ENCODE measurements at places on chromosomes 11 and 22.

GRCh38 chr11:130131961-130132850 lies 27.4 kb upstream of the ST14 start:
- DNase-seq: no peak

DNA sequence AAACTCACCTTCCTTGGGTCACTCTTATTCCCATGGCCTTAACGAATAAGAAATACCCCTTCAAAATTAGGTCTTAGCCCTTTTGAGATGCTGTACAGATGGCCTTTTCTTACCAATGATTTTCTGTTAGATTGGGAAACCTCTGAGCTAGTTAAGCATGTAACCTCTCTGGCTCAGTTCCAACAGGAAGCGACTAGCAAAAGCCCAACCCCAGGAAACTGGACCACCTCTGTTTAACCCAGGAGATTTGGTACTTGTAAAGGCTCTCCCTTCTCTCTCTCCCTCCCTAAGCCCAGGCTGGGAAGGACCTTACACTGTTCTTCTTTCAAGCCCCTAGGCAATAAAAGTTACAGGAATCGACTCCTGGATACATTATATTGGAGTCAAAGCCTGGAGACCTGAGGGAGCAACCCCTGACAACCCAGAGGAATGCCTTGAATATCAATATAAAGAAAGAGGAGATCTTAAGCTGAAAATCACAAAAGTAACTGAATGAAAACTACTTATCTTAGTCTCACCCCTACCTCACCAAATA lies 11.7 kb downstream of the APIP start:
- no peak for DNase-seq

DNA sequence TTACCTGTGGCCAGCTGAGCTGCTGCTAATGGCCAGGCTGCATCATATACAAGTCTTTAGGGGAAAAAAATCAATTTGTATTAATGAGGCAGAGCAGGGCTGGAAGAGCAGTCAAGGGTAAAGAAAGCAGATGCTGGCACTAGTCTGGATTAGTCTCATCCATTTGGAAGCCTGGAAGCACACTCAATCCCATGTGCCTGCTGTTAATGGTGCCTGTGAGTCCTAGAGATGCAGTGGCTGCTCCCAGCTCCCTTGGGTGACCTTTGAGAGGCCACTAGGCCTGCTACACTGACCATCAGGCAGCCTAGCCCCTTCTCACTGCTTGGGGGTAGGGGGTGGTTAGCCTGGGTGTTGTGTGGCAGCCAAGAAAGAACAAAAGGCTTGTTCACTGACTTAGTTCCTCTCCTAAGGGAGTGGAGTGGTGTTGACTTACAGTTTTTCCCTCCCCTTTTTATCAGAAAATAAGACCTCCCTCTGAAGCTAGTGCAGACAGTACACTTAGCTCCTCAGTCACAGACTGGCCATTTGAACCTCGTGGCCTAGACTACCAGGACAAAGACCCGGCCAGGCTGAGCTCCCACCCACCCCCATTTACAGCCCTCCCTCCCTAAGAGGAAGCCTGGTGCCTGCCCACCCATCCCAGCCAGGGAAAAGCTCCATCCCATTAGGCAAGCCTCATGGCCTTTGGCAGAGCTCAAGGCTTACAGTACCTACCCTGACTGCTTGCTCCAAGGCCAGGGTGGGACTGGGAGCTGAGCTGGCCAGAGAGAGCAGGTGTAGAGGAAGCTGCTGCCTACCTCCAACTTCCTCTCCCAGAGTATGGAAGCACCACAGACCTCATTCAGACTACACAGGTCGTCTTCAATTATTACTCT lies 7.8 kb downstream of the PIK3IP1 start:
- DNase-seq: no peak

GRCh38 chr22:46251816-46252380 lies 1.8 kb upstream of the CDPF1 start:
- DNase-seq: no peak

DNA sequence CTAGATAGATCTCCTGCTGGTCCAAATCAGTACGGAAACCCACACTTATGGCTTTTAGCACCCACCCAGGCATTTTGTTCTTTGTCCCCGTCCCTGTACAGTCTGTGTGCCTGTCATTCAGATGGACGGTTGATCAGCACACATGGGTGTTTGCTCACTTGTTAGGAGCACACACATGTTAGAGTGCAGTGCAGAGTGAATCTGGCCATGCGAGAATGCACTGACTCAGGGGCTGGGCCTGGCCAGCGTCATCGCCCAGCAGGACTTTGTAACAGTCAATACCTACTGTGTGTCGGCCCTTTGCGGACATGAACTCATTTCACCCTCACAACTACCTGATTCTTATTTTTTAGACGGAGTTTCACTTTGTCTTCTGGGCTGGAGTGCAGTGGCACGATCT lies 3.4 kb downstream of the RPS6KA4 start:
- DNase-seq: no peak

DNA sequence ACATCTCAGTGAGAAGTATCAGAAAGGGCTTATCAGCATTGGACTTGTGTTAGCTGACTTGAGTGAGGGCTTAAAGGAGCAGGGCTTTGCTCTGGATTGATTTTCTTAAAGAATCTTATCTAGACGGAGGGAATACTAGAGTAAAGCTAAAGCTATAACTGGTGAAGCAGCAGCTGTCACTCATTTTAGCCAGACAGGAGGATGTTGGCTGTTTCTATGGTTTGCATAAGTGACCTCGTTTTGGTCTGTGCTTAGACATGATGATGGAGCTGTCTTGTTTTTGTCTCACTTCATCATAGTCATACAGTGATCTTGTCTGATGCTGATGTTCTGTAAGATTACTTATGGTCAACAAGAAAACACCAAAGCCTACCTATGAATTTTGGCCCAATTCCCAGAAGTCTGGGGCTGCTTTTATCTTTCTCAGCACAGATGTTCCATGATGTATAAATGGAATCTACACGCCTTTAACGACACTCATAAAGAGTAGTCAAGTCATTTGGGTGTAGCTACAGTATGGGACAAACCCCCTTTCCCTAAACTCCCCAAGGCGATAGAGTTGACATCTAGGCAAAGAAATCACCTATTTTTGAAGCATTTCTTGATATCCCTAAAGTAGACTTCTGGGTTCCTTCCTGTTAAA lies 77.5 kb upstream of the UCP3 start:
- no peak for DNase-seq

GRCh38 chr22:22691055-22691454 lies 46.6 kb downstream of the GGTLC2 start:
- DNase-seq: no peak

- DNase-seq: no peak
Measured at GRCh38 chr22:44024288-44024921, at the start of gene PARVB. Gene PARVB (plus strand): TSS chr22:44024302. CDS start chr22:44024340, 38 bp downstream.

DNA sequence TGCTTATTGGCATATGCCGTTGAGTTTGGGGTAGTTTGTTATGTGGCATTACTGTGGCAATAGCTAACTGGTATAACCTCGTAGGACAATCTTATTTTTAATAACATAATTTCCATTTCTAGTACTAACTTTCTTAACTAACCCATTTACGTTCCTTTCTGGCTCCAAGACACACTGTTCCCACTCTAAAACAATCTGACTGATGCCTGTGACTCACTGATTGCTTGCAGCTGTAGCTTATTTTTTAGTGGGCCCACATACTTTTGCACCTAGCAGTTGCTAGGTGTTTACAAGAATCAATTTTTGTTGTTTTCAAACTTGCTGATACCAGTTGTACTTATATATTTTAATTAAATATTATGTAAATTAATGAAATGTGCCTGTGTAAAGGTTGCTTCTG lies 52.2 kb downstream of the FAT3 start:
- no peak for DNase-seq

DNA sequence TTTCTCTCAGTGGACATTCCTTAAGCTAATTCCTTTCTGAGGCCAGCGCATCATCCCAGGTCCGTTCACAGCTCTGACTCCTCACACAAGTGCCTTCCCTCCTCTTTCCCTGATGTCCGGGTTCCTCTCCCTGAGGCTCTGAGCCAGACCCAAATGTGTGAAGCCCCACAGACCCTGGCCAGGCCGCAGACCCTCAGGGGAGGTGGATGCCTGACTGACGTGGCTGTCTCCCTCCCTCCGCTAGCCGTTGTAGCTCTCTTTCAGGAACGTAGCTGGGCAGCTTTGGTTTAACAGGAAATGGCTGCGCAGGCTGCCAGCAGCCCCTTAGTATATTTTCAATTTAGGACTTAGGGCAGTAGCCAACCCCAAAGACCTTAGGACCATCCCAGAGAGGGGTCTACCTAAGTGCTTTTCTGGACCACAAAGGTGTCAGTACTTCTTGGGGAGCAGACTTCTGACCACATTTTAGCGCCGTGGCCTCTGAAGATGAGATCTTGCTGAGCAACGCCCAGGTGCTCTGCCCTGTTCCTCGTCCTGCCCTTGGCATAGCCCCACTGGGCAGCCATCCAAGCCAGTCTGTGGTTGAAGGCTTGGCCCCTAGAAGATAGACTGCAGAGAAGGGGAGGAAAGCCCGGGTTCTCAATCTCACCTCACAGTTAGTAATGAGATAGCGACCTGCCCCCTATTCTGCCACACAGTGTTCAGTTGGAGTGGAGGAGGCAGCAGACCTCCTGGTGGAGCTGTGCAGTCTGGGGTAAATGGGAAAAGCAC lies 27.0 kb downstream of the MYBPC3 start:
- no peak for DNase-seq

DNA sequence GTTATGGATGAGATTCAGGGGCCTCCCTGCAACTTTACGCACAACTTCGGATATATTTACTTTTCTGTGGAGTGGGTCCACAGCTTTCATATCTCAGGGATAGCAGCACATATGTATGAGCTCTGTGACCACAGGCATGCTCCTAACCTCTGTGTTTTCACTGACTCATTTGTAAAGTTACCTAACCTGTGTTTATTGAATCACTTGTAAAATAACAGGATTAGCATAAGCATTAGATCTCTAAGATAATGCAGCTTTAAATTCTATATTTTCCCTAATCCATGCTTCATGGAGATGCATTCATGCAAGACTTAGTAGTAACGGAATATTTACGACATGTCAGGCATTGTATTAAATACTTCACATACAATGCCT lies 47.9 kb upstream of the DDI1 start:
- no peak for DNase-seq

GRCh38 chr11:1073261-1073724 lies 1.4 kb upstream of the MUC2 start:
- no peak for DNase-seq

DNA sequence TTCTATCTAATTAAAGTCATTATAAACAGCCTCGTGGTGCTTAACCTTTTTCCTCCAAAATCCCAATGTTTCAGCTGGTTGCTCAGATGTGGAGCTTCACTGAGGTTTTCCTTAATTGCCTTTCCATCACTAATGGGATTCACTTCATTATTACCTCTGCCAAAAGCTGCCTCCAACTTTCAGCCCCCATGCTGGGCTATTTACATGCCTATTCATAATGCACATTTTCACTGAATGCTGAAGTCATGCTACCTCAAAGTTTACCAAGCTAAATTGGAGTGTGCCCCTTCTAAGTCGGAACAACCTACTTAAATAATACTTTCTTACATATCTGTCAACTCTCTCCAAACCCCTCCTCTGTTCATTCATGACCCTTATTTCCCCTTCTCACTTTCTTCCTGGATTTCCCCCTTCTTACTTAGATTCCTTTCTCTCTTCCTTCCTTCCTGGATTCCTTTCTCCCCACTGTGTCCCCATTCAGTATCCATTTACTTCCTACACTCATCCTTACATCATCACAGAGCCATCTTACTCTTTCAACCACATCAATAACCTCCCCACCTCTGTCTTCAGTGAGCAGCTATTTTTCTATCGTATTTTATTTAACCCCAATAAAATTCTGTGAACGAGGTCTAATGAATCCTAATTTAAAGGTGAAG lies 887.3 kb upstream of the TENM4 start:
- no peak for DNase-seq

DNA sequence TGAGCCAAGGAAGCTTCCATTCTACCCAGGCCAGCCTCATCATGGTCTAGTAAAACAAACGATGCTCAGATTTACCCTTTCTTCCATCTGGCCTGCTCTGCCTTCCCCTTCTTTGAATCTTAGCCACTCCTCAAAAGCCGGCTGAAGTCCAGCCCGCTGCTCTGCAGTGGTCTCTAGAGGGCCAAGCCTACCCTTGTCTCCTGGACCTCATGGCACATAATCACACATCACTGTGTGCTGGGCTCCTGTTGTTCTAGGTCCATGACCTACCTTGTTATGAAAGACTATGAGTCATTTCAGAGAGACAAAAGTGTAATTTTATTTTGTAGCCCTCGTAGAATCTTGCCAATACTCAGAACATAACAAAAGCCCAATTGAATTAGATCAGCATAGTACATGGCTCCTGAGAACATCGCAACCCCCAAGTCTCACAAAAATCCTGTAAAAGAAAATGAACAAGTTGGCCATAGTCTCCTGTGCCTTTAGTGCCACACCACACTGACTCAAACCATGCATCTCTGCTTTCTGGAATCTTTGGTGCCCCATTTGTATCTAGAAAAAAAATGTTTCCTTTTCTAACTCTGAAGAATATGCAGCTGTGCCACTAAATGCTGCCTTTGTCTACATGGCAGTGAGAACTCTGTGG lies 192.7 kb downstream of the OPCML start:
- no peak for DNase-seq
